ENCODE measurements at places on chromosomes 7 and 10. TPM values are rescaled to one million over a fixed set of nuclear protein-coding genes. Genes with fewer than 3 reads are reported as not detected.

Gene OGA
- total RNA-seq = 328 TPM

Gene ACTL6B
- total RNA-seq = 99.6 TPM

Gene NUTM2E
- 2.2 TPM for total RNA-seq

Gene KCNH2
- 6.4 TPM for total RNA-seq

Gene SEMA4G
- total RNA-seq = 14.8 TPM

Gene NEURL1
- total RNA-seq = 26.8 TPM
